Smooth muscle cell of the brain vasculature (primary cell): ENCODE measurements at places on chromosomes 12 and 14.

DNA sequence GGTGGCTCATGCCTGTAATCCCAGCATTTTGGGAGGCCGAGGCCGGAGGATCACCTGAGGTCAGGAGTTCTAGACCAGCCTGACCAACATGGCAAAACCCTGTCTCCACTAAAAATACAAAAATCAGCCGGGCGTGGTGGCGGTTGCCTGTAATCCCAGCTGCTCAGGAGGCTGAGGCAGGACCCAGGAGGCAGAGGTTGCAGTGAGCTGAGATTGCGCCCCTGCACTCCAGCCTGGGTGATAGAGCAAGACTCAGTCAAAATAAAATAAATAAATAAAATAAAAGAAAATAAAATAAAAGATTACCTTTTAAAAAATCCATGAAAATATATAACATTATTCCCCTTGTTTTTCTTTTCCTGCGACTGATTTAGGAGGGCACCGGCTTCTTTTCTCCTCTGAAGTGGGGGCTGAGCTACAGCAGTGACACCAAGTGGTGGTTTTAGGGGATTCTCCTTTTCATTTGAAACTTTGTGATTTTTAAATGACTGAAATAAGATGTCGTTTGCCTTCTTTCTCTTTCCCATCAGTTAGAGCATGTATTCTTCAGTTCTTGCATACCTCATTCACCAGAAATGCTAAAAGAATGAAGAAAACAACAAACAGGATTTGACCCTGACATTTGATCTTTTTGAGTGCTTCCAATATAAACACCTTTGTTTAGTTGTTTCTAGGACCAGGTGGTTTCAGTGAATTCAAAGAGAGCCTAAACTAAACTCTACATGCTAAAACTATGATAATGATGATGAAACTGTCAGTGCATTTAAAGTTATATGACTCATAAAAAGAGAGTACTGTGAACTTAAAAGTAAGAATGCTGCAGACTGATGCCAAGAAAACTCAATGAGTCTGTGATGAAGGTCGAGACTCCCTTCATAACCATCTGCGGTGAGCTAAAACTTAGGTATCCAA is 22.6 kb upstream of the PKP2 start:
- DNase-seq: peak; percentile 51

DNA sequence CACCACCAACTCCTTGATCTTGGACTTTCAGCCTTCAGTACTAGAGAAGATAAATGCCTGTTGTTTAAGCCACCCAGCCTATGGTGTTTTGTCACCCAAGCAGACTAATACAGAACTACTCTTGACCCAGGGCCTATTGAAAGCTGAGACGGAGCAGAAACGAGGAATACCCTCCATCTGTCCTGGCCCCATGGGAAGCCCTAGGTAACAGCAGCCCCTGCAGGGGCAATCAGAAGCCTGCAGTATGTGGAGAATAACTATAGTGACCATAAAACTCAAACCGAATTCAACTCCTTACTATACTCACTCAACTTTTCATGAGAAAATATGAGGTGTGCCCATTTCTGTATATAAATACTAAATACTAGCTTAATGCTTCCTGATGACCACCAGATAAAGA is 307.4 kb downstream of the NUAK1 start:
- DNase-seq: no peak

GRCh38 chr14:66008631-66009030 is 477.5 kb upstream of the CCDC196 start:
- no peak for DNase-seq

DNA sequence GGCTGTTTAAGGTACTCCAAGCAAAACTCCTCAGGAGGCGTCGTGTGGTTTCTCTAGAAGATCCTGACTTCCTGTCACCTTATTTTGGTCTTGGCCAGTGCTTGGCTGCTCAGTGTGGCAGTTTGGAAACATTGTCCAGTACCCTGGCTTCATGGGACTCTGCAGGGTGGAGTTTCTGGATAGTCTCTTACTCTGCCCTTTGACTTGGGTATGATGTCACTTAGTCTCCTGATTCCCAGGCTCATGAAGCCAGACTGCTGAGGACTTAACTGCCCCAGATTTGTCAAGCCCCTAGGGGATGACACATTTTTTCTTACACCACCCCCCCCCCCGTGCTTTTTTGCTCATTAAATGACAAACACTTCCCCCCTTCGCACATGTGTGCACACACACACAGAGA is 82.7 kb downstream of the ADCK1 start:
- no peak for DNase-seq

- DNase-seq: no peak
These were observed 50.1 kb upstream of the RERGL start for GRCh38 chr12:18139989-18140596.

DNA sequence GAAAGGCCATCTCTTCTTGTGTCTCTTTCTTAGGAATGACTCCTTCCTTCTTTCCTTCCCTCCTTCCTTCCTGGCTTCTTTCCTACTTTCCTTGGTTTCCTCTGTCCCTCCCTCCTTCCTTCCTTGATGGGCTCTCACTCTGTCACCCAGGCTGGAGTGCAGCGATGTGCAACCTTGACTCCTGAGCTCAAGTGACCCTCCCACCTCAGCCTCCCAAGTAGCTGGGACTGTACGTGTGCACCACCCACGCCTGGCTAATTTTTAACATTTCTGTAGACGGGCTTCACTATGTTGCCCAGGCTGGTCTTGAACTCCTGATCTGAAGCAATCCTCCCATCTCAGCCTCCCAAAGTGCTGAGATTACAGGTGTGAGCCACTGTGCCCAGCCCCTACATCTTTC is 10.9 kb upstream of the P2RX7 start:
- no peak for DNase-seq

DNA sequence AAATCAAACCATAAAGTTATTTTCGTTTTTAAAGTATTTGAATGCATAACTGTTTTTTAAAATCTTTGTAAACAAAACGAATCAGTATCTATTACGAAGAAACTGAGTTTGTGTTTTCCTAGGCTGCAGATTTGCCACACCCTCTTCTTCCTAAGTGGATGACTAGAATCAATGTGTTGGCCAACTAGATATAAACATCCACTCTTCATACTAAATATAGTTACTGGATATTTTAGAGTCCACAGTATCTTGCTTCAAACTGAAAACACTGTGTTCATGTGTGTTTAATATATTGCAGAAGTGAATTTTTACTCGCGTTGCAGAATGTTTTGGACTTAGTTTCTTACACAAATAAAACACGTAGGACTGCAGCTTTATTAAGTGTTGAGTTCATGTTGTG is 63.2 kb downstream of the KLHL28 start:
- no peak for DNase-seq

DNA sequence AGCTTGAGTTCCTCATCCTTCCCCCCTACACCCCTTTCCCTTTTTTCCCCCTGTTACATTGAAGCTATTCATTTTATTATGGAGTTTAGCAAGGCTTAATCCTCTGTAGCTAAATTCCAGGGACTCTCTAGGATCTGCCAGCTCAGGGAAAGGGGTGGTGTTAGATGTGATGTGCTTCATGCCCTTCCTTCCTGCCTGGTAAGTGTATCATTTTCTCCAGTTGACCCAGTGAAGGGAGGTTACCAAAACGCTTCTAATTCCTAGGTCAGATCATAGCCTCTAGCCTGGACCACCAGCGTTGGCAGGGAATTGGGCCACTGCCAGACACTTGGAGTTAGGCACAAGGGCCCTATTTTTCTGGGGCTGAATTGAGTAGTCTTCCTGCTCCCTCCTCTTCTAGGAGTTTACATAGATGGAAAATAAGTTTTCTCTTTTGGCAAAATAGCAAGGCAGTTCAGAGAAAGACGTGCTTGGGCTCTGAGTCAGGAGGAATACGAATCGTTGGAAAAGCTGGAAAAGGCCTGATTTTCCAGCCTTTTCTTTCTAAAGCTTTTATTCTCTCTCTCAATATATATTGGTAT is 88.3 kb downstream of the NPAS3 start:
- no peak for DNase-seq

DNA sequence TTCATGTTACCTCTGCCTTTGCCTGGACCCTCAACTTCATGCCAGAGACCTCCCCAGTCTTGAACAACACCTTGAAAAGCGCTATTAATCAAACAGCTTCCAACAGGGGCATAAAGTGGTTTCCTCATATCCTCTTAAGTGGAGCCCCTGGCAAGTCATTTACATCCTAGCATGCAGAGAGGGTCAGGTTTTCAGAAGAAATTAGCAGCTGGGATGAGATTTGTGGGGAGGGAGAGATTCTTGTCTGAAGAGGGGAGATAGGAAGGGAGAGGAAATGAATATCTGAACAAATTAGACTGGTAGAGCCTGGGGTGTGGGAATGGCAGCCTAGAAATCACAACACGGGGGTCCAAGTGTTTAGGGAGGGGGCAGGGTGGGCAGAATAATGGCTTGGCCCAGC is 45.6 kb downstream of the CALM1 start:
- no peak for DNase-seq

- DNase-seq: no peak
These were observed 12.5 kb downstream of the C1R start for GRCh38 chr12:7079826-7080125.

- DNase-seq: no peak
These were observed 92.8 kb downstream of the LGMN start for GRCh38 chr14:92655419-92656201.

- DNase-seq: no peak
These were observed 5.5 kb upstream of the CISTR start for GRCh38 chr12:53757101-53757770.

- no peak for DNase-seq
These were observed 109.4 kb upstream of the NOS1 start for GRCh38 chr12:117470804-117471203.

GRCh38 chr14:32083789-32084188 is 6.7 kb downstream of the ARHGAP5 start:
- no peak for DNase-seq

DNA sequence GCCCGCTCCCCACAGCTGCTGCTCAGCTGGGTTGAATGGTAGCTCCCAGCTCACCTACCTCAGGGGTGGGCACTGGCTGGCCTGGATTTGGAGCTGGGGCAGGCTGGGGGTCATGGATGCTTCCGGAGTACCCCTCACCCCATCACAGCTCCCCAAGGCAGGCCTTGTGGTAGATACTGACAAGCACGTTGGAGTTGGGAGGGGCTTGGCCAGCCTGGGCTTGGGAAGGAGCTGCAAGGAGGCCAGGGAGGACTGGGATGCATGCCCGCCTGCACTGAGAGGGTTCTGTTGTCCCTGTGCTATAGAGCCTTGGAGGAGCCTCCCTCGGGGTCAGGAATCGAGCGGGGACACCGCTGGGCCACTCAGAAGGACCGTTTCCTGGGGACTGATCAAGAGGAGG is 14.2 kb downstream of the TMEM63C start:
- no peak for DNase-seq

DNA sequence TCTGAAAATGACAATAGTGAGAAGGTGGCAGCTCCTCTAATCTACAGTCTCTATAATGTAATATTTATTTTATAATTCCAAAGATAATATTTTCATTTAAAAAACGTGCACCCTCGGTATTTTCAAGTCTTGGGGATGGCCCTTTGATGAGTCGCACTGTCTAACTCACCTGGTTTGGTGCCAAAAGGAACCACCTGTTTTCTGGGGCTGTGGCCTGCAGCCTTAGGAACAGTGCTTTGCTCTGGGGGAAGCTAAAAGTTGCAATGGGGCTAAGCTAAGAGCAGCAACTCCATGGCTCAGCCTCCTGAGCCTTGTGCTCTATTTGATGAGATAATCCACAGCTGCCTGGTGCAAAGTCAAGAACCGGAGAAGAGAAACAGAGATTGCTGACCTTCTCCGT is 6.4 kb upstream of the ENDOU start:
- DNase-seq: no peak

- no peak for DNase-seq
These were observed at the start of gene LRCOL1 for GRCh38 chr12:132610051-132610759. TSS of gene LRCOL1 (minus strand) at chr12:132610582. CDS start at chr12:132606251, 4,331 bp downstream.

DNA sequence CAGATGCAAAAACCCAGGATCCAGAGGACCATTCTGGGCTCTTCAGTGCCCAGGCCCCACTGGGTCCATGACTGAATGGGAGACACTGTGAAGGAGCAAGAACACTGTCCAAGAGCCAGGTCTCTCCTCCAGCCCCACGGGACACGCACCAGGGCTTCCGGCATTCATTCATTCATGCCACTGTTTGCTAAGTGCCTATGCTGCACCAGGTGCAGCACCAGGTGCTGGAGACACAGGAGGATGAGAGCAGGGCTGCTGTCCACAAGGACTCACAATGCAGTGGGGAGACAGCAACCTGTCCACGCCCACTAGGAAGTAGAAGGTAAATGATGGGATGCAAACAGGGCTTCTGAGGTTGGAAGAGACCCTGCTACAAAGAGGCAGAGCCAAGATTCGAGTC is 20.4 kb downstream of the CLMN start:
- DNase-seq: no peak

GRCh38 chr12:29066011-29066588 is 83.0 kb upstream of the FAR2 start:
- no peak for DNase-seq

- DNase-seq: no peak
These were observed 72.9 kb downstream of the CDK17 start for GRCh38 chr12:96327346-96327745.

GRCh38 chr12:66848967-66849366 is 170.1 kb upstream of the GRIP1 start:
- no peak for DNase-seq

DNA sequence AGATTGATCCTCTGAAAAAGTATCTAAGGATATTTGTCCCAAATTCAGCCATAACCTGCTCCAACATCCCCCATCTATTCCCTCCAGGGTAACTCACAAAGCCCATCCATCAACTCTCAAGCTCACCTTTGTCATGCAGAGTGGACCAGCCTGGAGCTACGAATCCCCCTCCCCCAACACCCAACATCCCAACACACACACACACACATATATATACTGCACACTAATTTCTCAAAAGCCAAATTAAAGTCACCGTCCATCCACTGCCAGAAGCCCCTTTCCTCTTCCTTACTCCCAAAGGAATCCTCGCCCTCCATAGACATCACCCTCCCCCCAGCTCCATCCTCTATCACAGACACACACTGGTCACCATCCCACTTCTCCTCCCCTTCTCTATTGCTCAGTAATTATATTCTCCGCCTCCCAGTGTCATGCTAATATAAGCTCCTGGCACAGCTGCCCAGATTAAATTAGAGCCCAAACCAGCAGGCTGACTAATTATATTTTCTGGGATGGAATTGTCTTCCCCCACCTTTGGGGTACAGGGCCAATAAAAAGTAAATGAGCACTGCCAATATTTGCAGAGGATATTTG is 13.5 kb upstream of the TESPA1 start:
- no peak for DNase-seq

DNA sequence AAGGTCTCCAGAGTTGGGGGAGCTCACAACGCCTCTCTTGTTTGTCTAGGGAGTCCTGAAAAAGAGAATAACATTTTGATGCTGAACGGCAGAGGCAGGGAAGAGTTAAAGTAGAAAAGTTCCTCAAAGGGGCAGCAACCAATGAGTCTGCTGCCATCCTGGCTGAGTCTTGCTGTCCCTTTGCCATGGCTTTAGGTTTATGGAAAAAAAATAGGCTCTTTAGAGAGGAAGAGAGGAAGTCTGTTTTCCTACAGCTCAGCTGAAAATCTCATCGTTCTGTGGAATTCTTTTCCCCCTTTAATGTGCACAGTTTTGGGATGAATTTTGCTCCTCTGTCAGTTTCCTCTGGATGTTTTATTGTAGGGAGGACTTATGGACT is 314.8 kb upstream of the TBX3 start:
- DNase-seq: no peak

- DNase-seq: no peak
These were observed 25.1 kb downstream of the CPNE8 start for GRCh38 chr12:38880288-38880687.
